Endothelial cell of coronary artery (primary cell): ENCODE measurements at places on chromosomes 13 and 19. TPM values are rescaled to one million over a fixed set of nuclear protein-coding genes. Genes with fewer than 3 reads are reported as not detected.

The CEACAM19 gene
- total RNA-seq: 1.3 and 1.5 TPM in 2 replicates

The ZNF99 gene
- total RNA-seq: not detected in 2 replicates

The LGALS14 gene
- not detected in 2 replicates for total RNA-seq

The STARD13 gene
- 21.3 and 37.4 TPM in 2 replicates for total RNA-seq

The CEACAM16 gene
- 0.09 TPM in 1 of 2 replicates, not detected in the other for total RNA-seq

The EDNRB gene
- total RNA-seq: 0.45 and 0.47 TPM in 2 replicates

The NAPSA gene
- total RNA-seq: 0.09 TPM in 1 of 2 replicates, not detected in the other

The CFAP97D2 gene
- total RNA-seq: not detected in 2 replicates

The ABCC4 gene
- total RNA-seq: 27.4 and 31.4 TPM in 2 replicates

The CLEC17A gene
- not detected in 2 replicates for total RNA-seq

The HOMER3 gene
- 120 and 160 TPM in 2 replicates for total RNA-seq

The LRRC25 gene
- total RNA-seq: not detected in 2 replicates

The SYCN gene
- total RNA-seq: not detected in 2 replicates

The CRB3 gene
- total RNA-seq: not detected in 2 replicates

The SPACA6 gene
- total RNA-seq: 4.0 and 11.6 TPM in 2 replicates

The KCTD15 gene
- 45.6 and 51.9 TPM in 2 replicates for total RNA-seq

The DAND5 gene
- total RNA-seq: 0.09 TPM in 1 of 2 replicates, not detected in the other

The CAPN12 gene
- not detected in 2 replicates for total RNA-seq

The OLFM2 gene
- total RNA-seq: 0.36 and 2.4 TPM in 2 replicates

The B3GNT3 gene
- not detected in 2 replicates for total RNA-seq

The VSIG10L gene
- total RNA-seq: 0.18 and 0.19 TPM in 2 replicates

The THSD8 gene
- not detected in 2 replicates for total RNA-seq

The IGFL2 gene
- total RNA-seq: 0.09 TPM in 1 of 2 replicates, not detected in the other

The ZNF460 gene
- total RNA-seq: 49.9 and 84.8 TPM in 2 replicates

The POSTN gene
- 54.5 and 210 TPM in 2 replicates for total RNA-seq

The GTF3A gene
- 106 and 117 TPM in 2 replicates for total RNA-seq

The PTGER1 gene
- total RNA-seq: 0.27 and 0.28 TPM in 2 replicates

The CCDC8 gene
- 0.45 and 3.2 TPM in 2 replicates for total RNA-seq

The ATP8A2 gene
- under 0.01 TPM in 2 replicates for total RNA-seq

The LRRC63 gene
- total RNA-seq: under 0.01 TPM in 1 of 2 replicates, not detected in the other

The TNNI3 gene
- not detected in 2 replicates for total RNA-seq

The ATXN8OS gene
- total RNA-seq: not detected in 2 replicates

The C5AR2 gene
- total RNA-seq: 0.09 and 0.28 TPM in 2 replicates

The PABPC3 gene
- total RNA-seq: 0.09 TPM in 2 replicates

The ZNF358 gene
- total RNA-seq: 10.2 and 14.2 TPM in 2 replicates

The ZNF723 gene
- not detected in 2 replicates for total RNA-seq

The ETV2 gene
- total RNA-seq: 0.09 and 0.18 TPM in 2 replicates

The ZNF429 gene
- total RNA-seq: 0.54 and 2.5 TPM in 2 replicates

The PODNL1 gene
- total RNA-seq: 0.09 TPM in 2 replicates

The SLAIN1 gene
- 0.56 and 1.3 TPM in 2 replicates for total RNA-seq

The B3GNT8 gene
- total RNA-seq: 2.2 and 2.8 TPM in 2 replicates

The TEX26 gene
- total RNA-seq: not detected in 2 replicates

The CILP2 gene
- total RNA-seq: under 0.01 and 0.19 TPM in 2 replicates

The ZNF616 gene
- 6.8 and 8.6 TPM in 2 replicates for total RNA-seq

The DOCK6 gene
- 46.7 and 86.6 TPM in 2 replicates for total RNA-seq

The PCDH8 gene
- total RNA-seq: not detected in 2 replicates
